ENCODE measurements at places on chromosomes 6 and 20. TPM values are rescaled to one million over a fixed set of nuclear protein-coding genes. Genes with fewer than 3 reads are reported as not detected.

KCNQ5 gene
- 0.38 TPM for total RNA-seq

COL20A1 gene
- not detected for total RNA-seq

SLC22A23 gene
- total RNA-seq: 18.7 TPM

MAS1 gene
- total RNA-seq: not detected

TMEM74B gene
- not detected for total RNA-seq

HNF4A gene
- total RNA-seq: not detected

DEFB124 gene
- total RNA-seq: not detected

PNLDC1 gene
- total RNA-seq: 0.26 TPM

ECT2L gene
- 0.13 TPM for total RNA-seq

FAM162B gene
- not detected for total RNA-seq

TSBP1 gene
- total RNA-seq: not detected

RBL1 gene
- 3.2 TPM for total RNA-seq

GRCh38 chr20:48999890-49000870 lies 45.9 kb upstream of the CSE1L start:
- DNase-seq: peak; percentile 89

- no peak for DNase-seq
Measured at GRCh38 chr6:132140189-132140588, 189.0 kb upstream of the CCN2 start.

DNA sequence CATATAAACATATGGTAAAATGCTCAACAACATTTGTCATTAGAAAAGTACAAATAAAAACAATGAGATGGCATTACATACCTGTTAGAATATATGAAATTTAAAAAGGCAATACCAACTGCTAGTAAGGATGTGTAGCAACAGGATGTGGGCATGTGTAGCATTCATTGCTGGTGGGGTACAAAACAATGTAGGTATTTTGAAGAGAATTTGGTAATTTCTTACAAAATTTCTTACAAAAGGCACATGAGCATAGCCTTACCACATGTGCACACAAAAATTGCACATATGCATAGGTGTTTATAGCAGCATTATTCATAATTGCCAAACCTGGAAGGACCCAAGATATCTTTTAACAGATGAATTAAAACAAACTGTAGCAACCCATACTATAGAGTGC lies 1355.1 kb upstream of the CITED2 start:
- DNase-seq: no peak

- DNase-seq: peak; percentile 87
Measured at GRCh38 chr6:148407372-148407771, 64.7 kb downstream of the SASH1 start.

DNA sequence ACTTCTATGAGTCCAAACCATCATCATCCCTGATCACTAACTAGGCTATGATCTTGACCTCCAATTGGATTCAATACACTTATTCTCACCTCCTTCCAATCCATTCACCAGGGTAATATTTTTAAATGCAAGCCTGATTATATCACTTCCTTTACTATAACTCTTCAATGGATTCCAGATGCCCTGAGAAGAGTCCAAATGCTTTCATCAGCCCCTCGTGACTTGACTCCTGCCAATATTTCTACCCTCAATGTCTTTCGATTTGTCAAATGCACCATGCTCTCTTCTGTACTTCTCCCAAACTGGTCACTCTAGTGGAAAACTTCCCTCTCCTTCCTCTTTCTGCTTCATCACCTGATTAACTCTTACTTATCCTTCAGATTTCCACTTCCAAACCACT lies 70.8 kb downstream of the CD164 start:
- DNase-seq: no peak

DNA sequence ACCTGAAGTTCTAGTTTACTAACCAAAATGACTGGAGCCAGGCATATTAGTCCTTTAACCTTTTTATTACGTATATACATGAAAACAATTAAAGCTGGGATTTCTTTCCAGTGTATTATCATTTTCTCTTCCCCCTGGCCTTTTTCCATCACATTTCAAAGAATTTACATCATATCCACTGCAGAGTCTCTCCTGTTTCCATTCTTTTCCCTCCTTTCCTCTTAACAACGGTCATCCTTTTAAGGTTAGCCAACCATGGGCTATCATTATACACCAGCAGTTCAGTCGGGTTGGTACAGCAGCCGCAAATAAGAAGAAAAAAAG lies 104.6 kb downstream of the TFAP2A start:
- DNase-seq: no peak

DNA sequence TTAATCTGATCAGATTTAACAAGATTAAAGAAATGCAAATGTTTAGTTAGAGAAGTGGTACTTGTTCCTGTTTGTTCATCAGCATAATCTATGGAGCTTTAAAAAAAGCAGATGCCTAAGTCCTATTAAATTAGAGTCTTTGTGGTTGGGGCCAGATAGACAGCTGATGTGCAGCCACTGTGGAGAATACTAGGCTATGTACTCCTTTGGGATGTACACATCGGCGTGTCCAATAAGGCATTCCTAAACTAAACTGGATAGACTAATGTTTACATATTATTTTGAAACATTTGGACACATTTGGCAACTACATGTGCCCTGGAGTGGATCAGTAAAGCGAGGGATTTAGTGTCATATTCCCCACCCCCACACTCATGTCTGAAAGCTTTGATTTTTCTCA lies 459.5 kb downstream of the LMBRD1 start:
- no peak for DNase-seq

GRCh38 chr20:51360451-51361201 lies 181.9 kb downstream of the NFATC2 start:
- peak; percentile 98 for DNase-seq

DNA sequence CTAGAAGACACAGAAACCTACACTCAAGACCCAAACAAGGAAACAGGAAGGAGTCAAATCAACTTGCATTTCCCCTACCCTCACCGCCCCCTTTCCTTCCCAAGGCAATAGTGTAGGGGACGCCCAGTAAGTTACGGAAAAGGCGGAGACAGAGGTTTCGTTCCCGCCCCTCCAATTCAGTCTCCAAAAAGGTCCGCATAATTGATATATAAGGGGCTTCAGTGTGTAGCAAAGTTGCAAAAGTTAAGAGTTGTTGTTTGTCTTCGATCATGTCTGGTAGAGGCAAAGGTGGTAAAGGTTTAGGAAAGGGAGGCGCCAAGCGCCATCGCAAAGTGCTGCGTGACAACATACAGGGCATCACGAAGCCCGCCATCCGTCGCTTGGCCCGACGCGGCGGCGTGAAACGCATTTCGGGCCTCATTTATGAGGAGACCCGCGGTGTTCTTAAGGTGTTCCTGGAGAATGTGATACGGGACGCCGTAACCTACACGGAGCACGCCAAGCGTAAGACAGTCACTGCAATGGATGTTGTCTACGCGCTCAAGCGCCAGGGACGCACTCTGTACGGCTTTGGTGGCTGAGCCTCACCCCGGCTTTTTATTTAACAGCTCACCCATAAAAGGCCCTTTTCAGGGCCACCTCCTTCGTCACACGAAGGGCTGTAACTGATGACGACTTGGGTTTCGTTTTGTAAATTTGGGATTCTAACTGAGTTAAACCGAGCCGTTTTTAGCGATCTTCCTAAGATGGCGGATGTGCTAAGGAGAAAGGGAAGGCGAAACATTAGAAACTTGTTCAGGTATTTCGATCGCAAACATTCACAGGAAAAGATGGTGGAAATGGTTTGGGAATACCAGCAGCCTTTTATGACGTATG lies 124.6 kb upstream of the BTN3A2 start:
- peak; percentile 55 for DNase-seq

GRCh38 chr6:15266423-15266996 lies 20.6 kb downstream of the JARID2 start:
- no peak for DNase-seq

- DNase-seq: no peak
Measured at GRCh38 chr6:81689580-81689979, 62.9 kb downstream of the TENT5A start.

GRCh38 chr6:164546263-164546662 lies 763.1 kb downstream of the C6orf118 start:
- DNase-seq: no peak

DNA sequence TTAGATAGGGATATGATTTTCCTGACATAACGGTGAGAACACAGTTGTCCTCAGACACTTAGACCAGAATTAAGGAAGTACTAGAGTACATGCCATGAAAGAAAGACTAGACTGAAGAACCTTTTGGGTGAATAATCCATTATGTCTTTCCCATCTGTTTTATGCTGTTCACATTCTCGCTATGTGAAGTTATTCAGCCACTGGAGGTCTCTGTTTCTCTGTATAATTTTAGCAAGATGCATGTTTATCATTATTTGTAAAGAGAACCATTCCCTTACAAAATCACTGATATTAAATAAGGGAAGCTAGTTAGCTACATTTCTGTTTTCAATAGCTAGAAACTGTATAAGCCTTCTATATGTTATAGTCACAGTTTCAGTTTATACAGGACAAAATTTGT lies 391.9 kb downstream of the CD109 start:
- DNase-seq: peak; percentile 13

GRCh38 chr6:96784650-96785049 lies 52.6 kb downstream of the GPR63 start:
- no peak for DNase-seq

DNA sequence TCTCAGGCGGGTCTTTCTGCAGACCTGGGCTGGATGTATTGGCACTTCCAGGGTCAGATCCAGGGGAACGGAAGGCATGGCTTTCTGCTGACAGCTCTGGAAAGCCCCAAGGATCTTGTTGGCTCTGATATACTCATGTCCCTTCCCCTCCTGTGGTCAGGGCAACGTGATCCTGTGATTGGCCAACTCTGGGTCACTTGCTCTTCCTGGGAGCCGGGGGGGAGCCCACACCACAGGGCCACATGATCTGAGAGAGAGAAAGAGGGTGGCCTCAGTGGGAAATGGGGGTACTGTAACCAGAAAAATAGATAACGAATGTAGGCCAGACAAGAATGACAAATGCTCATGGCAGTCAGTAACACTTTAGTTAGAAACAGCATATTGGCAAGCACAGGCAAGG lies 223.0 kb downstream of the NFATC2 start:
- DNase-seq: no peak

DNA sequence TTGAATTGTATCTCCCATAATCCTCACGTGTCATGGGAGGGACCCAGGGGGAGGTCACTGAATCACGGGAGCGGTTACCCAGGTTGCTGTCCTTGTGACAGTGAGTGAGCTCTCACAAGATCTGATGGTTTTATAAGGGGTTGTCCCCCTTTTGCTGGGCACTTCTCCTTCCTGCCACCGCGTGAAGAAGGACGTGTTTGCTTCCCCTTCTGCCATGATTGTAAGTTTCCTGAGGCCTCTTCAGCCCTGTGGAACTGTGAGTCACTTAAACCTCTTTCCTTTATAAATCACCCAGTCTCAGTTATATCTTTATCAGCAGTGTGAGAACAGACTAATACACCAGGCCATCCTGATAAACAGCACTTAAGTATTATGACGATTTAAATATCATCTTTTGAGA lies 9.0 kb upstream of the MRGBP start:
- no peak for DNase-seq

- DNase-seq: no peak
Measured at GRCh38 chr6:154266560-154267099, 90.0 kb downstream of the IPCEF1 start.

- DNase-seq: no peak
Measured at GRCh38 chr6:4806791-4807190, 30.6 kb downstream of the CDYL start.

DNA sequence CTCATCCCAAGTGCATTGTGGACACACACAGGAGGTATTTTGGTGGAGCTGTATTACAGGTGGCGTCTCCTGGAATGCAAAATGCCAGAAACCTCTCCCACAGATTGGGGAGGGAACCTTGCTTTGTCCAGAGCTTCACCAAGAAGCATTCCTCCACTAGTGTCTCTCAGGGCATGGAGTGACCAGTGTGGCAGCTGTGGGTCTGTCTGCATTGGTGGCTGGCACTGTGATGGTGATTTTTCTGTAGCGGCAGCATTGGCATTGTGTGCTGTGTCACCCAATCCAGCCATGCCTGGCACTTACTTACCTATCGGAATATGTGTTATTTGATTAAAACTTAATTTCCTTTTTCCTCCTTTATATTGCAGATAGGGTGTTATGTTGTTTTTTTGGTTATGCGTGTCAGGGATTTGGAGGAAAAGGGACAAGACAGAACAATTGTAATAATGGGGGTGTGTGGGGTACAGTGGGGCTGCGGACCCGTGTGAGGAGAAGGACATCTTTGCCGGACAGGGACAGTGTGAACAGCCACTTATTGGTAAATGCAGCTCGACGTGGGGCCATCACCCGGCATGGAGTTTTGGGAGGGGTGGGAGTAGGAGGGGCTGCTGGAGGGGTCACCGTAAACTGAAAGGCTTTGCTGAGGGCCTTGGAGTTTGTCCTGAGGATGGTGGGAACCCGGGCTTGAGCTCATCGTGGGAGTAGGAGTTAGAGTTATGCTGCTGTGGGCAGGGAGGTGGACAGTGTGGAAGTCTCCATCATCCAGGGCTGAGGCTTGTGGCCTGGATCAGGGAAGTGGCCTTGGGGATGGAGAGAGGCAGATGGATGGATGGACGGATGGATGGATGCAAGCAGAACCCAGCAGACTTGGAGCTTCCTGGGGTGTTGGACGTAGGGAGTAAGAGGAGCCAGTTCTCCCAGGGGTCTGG lies 105.0 kb downstream of the SYCP2 start:
- DNase-seq: no peak

- DNase-seq: peak; percentile 97
Measured at GRCh38 chr20:54067606-54068174, 2.7 kb downstream of the BCAS1 start.

GRCh38 chr6:119880840-119881239 lies 531.3 kb upstream of the MAN1A1 start:
- DNase-seq: peak; percentile 55

DNA sequence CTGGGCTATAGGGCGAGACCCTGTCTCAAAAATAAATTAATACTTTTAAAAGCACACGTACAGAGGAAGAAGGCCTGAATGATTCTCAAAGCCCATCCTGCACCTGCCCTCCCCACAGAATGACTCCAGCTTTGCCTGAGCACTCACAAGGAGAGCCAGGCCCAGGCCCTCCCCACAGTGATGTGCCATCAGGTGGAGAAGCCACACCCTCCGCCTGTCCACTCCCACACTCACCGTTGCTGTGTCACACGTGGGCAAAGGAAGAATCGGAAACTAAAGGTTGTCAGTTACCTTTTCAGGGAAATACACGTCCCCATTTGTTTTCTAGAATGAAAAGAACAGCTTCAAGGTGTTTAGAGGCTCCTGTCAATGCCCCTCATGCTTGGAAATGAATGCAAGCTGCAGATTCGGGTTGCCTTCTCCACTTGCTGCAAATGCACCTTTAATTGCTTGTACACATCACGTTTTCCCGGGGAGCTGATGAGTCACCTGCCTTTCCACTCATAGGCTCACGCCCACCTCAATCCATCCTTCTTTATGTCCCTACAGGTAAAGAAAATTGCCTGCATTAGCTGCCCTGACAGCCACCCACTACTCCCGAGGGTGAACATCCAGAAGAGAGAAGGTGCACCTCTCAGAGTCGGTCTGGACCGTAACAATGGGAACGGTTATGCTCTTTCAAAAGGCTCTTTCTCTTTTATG lies 45.5 kb upstream of the AFDN start:
- peak; percentile 26 for DNase-seq
